ENCODE measurements at places on chromosomes 5 and 9.

DNA sequence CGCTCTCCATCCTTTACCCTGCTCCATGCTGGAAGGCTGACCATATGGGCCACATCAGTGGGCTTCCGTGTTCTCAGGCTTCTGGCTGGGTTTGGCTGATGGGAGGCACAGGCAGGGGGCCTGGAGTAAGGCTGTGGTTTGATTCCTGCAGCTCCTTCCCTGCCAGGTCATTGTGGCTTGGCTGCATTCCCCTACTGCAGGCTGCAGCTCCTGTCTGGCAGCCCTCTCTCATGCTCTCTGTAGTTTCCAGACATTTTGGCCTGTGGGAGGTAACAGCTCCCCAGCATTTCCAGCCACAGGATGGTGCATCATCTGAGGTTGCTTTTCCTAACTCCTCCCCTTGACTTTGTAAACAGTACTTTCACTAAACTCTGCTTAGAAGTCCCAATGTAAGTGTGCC, 102.0 kb upstream of the PTPN3 start:
- DNase-seq: no peak

- no peak for DNase-seq
These were observed 1350.1 kb upstream of the C9orf72 start for GRCh38 chr9:28923351-28923750.

GRCh38 chr5:137164536-137164935, 334.6 kb downstream of the SPOCK1 start:
- no peak for DNase-seq

GRCh38 chr5:113039934-113040285, 63.3 kb downstream of the DCP2 start:
- DNase-seq: no peak

DNA sequence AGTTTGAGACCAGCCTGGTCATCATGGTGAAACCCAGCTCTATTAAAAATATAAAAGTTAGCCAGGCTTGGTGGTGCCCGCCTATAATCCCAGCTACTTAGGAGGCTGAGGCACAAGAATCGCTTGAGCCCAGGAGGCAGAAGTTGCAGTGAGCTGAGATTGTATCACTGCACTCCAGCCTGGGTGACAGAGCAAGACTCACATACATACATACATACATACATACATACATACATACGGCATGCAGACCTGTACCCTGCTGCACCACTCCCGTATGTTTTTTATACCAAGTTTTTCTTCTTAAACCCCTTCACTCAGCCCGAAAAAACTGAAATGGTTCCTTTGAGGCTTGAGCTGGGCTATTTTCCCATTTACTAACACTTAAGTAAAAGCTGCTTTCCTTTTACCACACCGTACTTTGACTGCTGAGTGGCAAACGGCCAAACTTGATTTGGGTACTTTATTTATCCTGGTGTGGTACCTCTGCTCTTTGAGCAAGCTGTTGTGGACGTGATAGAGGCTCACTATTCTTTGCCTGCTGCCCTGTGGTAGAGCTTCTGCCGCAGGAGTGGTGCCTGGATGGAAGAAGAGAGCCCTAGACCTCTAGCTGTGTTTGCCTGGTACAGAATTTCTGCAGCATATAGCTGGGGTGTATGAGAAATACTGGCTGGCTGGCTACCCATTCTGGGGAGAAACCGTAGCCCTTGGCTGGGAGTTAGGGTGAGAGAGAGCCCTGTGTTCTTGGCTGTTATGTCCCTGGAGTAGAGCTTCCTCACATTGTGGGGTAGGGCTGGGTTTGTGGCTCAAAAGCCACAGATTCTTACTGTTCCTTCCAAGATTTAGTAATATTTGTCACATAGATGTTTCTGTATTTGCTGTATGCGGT, 19.4 kb downstream of the IPO11 start:
- DNase-seq: no peak

DNA sequence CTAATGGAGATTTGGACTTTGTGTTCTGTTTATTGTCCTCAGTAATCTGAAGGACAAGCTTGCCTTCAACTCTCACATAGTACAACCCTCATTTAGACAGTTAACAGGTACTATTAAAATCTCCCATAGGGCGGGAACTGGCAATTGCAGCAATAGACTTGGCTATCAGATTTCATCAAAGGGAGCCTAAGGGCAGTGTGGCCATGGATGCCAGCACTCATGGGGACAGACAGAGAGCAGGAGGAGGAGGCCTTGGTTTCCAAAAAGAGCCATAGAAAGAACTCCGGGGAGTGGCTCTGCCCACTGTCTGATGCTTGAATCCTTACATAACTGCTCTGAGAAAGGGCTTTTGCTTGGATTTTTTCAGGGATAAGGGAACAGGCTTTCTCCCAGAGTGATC, 6.8 kb downstream of the SLC36A1 start:
- DNase-seq: no peak

DNA sequence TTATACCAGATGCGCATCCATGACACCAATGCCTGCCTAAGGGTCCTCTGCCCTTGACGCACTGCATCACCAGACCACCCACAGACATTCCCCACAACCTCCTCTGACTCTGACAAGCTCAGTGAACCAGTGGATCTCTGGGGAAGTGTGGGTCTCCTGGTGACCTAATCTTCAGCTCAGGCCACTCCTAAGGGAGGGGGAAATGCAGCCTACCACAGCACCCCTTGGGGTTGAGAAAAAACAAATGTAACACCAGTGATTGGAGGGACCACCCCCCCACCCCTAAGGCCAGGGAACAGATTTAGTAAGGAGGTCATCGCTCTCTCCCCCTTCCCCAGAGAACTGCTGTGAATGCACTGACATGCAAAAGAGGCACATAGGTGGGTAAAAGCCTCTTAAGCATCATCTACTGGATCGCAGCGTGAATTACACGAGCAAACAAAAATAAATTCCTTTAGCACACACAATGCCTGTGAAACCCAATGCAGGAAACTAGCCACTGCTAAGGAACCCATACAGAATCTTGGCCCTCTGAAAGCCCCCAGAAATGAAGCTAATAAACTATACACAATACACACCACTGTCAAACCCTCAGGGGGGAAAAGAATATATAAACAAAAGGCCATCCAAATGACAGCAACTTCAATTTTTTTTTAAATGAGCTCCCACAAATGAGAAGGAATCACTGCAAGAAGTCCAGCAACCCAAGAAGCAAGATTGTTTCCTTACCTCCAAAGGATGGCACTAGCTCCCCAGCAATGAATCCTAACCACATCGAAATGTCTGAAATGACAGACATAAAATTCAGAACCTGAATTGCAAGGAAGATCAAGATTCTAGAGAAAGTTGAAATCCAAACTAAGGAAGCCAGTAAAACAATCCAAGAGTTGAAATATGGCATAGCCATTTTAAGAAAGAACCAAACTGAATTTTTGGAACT, 513.7 kb upstream of the PTGER4 start:
- no peak for DNase-seq

- no peak for DNase-seq
These were observed 11.1 kb downstream of the FGF1 start for GRCh38 chr5:142674531-142675469.

DNA sequence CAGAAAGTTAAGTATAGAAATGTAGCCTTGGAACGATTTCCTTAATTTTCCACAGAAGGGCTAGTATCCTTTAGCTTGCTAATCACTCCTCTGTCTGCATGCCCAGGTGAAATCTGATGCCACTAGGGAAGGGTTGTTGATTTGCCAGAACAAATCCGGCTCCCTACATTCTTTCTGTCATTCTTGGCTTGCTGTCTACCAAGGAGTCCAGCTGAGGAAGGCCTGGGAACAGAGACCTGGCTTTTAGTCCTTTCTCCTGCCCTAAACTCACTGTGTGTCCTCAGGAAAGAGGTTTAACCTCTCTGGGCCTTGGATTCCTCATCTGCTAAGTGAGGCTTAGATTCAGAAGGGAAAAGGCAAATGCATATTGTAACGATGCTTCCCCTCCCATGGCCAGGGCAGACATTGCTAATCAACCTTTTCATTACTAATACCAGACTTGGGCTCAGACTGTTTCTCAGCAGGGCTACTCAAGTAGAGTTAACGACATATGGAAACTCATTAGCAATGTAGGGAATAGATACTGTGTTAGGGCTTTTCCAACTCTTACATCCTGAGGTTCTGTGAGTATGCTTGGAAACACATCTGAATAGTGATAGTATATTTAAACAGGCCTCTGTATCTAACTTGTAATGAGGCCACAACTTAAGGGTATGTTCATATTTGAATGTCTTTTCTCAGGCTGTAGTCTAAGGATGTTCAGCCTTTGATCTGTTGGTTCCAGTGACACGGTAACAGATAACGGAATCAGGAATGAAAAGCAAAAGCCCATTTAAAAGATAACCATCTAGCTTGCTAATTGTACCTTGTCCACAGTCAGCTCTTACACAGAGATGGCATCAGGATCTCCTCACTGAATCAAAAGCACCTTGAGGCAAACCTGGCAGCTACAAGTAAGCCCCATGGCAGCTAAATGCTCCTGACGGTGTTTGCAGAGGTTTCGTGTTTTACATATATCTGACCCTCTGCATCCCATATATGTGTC, 4.1 kb downstream of the GALNT10 start:
- DNase-seq: no peak

- no peak for DNase-seq
These were observed 21.4 kb downstream of the DIAPH1 start for GRCh38 chr5:141597394-141597793.

DNA sequence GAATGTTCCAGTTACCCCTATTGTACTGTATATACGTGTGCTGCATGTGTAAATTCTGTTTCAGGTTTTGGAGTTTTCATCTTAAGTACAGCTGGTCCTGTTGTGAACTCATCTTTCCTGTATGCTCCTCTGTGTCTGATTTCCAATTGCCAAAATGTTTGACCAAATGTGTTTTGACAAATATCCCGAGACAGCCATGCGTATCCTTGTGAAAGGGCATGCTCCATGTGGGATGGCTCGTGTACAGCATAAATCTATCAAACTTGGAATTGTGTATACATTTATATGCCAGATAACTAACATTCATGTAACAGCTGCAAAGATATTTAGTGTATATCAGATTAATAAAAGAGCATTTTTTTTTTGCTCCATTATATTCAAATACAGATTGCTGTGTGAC, 69.5 kb upstream of the IQGAP2 start:
- DNase-seq: no peak

- no peak for DNase-seq
These were observed 80.0 kb upstream of the PUM3 start for GRCh38 chr9:2923766-2924379.

- DNase-seq: no peak
These were observed 26.5 kb upstream of the MROH2B start for GRCh38 chr5:41097642-41098041.

- no peak for DNase-seq
These were observed 400.5 kb upstream of the TUSC1 start for GRCh38 chr9:26078706-26079105.

- DNase-seq: no peak
These were observed 6.4 kb downstream of the PRKAA1 start for GRCh38 chr5:40791715-40792139.

- no peak for DNase-seq
These were observed 17.0 kb downstream of the ERAP2 start for GRCh38 chr5:96893342-96893741.

GRCh38 chr5:137708796-137709559, 26.9 kb downstream of the KLHL3 start:
- no peak for DNase-seq

DNA sequence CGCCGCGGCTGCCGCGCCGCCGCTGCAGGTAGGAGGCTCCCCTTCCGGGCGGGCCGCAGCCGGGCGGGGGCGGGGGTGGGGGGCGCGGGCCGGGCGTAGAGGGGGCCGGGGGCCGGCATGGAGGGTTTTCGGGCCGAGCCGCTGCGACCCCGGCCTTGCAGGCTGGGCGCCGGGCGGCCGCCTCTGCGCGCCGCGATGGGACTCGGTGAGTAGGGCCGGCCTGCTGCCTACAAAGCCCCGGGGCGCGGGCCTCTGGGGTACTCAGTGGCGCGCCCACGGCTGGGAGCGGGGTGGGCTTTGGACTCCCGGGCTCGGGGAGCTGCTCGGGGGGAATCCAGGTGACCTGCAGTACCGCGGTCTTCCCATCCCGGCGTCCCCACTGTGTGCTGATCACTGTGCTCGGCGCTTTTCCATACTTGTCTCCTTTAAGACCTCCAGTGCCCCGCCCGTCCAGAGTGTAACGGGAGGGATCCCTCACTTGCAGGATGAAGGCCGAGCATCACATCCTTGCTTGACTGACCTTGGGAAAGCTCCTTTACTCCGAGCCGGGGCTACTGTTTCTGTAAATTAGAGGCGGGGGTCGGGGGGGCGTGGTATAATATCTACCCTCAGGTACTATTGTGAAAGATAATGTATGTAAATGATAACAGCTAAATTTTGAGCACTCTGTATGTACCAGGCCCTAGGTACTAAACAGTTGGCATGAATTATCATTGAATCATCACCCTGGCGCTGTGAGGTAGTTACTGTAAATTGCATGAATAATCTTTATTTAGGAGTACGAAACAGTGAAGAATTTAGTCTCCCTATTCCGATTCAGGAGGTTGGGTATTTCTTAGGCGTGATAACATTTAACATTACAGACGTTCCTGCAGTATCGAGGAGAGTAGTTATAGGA, 672 bp downstream of the MSANTD3 start:
- no peak for DNase-seq

DNA sequence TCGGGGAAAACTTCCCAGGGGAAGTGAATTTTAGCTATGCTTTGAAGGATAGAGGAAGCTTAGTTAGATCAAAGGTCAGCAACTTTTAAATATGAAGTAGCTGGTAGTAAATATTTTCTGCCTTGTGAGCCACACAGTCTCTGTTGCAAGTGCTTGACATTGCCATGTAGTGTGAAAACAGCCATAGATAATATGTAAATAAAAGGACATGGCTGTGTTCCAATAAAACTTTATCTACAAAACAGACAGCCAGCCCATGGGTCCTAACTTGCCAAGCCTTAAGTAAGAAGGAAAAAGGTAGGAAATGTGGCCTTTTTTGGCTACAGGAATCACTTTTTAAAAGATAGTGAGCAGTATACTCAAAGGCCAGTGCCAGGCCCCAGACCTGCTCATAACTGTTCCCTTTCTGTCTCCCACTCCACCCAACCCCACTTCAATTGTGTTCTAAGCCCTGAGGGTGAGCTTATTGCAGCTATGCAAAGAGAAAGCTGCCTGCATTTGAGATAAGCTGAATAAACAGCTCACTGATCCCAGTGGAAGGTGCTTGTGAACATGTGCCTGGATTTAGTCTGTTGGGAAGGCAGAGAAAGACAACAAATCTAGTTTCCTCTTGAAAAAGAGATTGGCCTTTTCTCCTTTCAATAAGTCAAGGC, 113.0 kb upstream of the TRIM32 start:
- DNase-seq: no peak

- no peak for DNase-seq
These were observed 56.9 kb upstream of the GGTA1 start for GRCh38 chr9:121556580-121556979.

GRCh38 chr5:32387211-32387610, 57.3 kb downstream of the ZFR start:
- DNase-seq: no peak

- no peak for DNase-seq
These were observed 86.3 kb downstream of the LPAR1 start for GRCh38 chr9:110951805-110952539.

Measured in activated CD8-positive, alpha-beta memory T cell treated with anti-CD3 and anti-CD28 coated beads for 1 hour (primary cell).